NCI-H187 (cell line): ENCODE measurements at places on chromosomes 6 and 20.
A peak's percentile ranks its signal among the peaks of the same experiment; 100 is the strongest.

DNA sequence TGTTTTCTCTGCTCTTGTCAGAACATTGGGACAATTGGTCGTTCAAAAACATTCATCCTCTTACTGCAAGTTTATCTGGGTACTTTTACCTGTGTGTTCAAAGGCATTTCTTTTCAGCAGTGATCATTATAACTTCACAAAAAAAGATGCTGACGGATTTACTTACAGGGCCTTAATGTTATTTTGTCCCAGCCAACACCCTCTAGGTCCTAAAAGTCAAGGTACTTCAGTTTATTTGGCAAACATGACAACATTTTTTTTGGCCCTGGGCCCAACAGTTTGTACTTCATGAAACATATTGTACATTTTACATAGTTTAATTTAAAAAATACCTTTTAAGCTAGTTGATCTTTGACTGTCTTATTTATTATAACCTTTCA lies 241.2 kb upstream of the TAB2 start:
- DNase-seq: no peak

GRCh38 chr6:128432394-128432793 lies 88.0 kb downstream of the PTPRK start:
- no peak for DNase-seq

DNA sequence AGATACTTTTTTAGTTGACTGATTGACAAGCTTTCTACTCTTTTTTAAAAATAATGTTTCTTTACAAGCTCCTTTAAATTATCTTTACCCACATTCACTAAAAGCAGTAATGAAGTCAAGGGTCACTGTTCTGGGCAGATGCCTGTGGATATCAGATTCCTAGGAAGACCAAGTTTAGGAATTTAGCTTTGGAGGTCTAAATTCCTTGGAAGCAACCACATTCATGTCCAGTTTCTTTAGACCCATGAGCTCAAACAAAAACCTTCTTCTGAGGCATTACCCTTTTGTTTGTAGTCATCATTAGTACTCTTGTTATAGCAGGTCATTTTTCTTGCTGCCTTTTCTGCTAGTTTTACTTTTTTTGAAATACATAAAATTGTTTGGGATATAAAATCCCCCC lies 462.9 kb upstream of the JAG1 start:
- DNase-seq: no peak

DNA sequence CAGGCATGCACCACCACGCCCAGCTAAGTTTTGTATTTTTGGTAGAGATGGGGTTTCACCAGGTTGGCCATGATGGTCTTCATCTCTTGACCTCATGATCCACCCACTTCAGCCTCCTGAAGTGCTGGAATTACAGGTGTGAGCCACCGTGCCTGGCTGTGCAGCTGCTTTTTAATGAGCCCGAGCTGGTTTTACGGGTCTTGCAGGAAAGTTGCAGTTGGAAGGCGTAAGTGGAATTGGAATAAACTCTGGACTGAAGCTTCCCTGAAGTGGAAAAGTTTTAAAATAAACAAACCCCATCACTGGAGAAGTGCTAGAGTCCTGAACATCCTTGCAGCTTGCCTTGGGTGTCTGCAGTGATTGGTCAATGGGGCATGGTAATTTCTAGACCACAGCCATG lies 40.4 kb downstream of the KIF25 start:
- no peak for DNase-seq

DNA sequence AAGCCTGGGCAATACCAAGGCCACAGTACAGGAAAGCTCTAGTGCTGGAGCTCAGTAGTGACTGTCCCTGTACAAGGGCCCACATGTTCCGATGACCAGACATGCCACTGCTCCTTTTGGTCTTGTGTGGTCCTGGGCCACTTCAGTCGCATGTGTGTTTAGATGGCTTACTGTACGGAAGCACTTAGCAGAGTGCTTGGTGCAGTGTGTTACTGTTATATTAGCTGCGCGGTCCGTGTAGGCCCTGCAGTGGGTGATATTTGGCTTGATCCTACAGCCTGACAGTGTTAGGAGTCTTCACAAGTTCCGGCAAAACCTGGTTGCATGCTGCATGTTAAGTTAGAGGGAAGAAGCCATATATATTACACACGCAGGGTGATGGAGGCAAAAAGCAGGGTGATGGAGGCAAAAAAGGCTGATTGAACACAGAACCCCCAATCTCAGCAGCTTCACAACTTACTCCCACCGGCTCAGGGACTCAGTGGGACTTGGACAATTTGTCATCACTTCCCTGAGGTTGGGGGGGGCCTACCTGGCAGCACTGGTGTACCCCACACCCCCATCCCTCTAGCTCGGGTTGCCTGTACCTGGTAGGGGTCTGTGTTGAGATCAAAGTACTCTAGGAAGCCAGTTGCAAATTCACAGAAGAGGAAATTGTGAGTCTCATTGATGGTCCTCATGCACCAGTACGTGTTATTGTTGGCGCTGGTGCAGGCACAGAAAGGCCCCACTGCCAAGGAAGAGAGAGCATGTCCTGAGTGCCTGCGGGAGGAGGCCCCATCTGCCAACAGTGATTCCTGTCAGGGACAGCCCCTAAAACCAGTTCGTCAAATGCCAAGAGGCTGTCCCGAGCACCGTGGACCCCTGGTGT lies 122.6 kb downstream of the SULF2 start:
- no peak for DNase-seq

GRCh38 chr6:44262467-44263353 lies 2.6 kb downstream of the NFKBIE start:
- DNase-seq: no peak

DNA sequence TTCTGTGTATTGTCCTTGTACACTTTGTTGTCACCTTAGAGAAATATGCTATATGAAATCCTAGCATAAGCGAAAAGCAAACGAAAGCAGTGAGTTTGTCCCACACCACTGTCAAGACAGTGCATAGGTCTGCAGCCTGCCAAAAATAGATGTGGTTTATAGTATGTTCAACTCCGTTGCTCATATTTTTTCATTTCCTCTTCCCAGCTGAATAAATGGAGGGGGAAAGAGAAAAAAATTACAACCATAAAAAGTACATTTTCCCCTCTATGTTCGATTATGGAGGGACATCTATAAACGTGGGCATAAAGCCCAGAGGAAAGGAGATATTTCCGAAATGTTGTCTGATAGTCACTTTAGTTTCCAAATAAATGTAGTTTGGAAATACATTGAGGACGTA lies 25.8 kb downstream of the PRL start:
- DNase-seq: no peak

- DNase-seq: no peak
Observed at GRCh38 chr6:108113557-108114519, 39.3 kb upstream of the OSTM1 start.

- no peak for DNase-seq
Observed at GRCh38 chr20:21571841-21572690, 58.2 kb upstream of the NKX2-2 start.

DNA sequence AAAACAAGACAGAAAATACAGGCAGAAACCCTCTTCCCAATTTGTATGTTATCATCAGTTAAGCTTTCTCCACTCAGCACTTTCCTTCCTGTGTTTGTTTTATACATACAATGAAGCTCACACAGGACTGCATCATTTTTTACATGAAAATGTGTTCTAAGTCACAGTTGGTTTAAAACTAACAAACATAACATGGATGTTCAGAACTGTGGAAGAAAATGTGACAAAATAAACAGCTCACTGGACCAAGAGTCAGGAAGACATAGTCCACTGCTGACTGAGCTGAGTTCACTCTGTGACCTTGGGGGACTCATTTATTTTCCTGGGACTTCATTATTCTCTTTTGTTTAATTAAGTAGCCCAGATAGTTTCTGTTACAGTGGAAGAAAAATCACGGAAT lies 331.5 kb downstream of the SYNE1 start:
- DNase-seq: no peak

DNA sequence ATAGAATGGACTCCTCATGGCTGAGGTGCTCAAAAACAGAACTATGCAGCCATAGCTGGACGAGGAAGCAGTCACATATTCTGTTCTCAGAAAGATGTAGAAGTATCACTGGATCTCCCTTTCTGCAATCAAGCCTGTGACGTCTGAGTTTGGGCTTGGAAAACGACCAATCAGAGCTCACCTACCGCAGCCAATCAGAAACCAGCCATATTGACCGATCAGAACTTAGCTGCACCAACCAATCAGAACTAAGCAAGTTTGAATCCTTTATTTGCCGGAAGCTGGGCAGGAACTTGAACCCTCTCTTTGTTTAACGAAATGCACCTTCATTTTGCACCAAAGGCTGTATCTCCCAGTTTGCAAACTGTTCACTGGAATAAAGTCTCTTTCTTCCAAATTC lies 21.8 kb upstream of the RAB23 start:
- no peak for DNase-seq

- no peak for DNase-seq
Observed at GRCh38 chr6:107668743-107669474, 155.2 kb downstream of the SCML4 start.

DNA sequence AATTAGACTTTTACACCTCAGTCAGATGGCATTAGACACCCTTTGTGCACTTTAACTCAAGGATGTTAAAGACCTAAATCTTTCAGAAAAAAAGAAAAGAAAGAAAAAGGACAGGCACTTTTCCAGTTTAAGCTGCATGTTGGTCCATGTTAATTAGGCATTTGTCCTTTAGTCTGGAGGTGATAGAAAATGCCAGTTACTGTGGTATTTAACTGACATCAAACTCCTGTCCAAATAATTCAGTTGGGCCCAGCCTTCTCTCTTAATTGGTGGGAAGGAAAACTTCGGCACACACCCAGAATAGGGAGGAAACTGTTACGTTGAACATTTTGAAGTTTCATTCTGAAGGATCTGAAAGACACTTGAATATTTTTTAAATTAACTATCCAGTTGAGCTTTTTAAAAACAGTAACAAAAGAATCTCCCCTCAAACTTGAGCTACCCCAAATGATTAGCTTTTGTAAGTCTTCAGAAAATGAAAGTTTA lies 30.3 kb downstream of the RREB1 start:
- no peak for DNase-seq

- no peak for DNase-seq
Observed at GRCh38 chr6:12112540-12113189, 100.6 kb downstream of the HIVEP1 start.

DNA sequence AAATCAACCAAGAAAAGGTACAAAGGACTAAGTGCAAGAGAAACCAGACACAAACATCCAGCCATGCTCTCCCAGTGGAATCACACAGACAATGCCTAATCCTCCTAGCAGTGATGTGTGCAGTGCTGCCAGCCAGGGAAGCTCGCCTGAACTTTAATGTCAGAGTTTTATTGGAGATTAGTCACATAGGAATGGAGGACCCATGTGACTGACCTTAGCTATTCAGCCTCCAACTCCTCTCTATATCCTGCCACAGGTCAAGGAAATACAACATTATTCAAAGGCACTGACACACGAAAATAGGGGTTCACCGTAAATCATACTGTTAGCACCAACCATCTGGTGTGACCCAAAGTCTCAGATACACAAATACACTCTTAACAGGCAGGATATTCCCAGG lies 684.6 kb downstream of the DOK5 start:
- no peak for DNase-seq

DNA sequence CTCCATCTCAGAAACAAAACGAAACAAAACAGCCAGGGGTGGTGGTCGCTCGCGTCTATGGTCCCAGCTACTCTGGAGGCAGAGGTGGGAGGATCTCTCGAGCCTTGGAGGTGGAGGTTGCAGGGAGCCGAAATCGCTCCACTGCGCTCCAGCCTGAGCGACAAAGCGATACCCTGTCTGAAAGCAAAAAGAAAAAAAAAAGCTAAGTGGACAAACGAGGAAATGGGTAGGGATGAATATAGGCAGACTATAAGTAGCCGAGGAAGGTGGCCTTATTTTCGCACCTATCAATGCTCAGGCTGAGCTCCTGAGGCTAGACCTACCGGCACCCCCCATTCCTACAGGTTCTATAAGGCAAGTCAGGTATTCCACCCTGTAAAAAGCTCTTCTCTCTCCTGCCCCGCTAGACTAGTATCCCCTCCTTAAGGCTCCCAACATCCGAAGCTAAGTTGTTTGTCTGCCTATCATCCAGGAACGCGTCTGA lies 650 bp upstream of the CASP8AP2 start:
- peak; percentile 79 for DNase-seq

- DNase-seq: no peak
Observed at GRCh38 chr6:54786154-54786553, 60.4 kb upstream of the FAM83B start.

DNA sequence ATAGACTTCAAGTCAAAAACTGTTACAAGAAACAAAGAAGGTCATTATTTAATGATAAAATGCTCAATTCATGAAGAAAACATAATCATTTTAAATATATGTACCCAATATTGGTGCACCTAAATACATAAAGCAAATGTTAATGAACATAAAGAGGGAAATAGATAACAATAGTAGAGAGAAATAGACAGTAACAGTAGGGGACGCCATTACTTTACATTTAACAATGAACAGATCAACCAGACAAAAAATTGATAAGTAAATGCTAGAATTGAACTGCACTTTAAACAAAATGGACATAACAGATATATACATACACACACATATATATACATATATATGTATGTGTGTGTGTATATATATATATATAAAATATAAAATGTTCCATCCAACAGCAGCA lies 37.4 kb downstream of the IL22RA2 start:
- DNase-seq: no peak

GRCh38 chr20:6623989-6624388 lies 143.5 kb upstream of the BMP2 start:
- DNase-seq: no peak

GRCh38 chr6:52162940-52163908 lies 23.0 kb upstream of the IL17A start:
- no peak for DNase-seq

DNA sequence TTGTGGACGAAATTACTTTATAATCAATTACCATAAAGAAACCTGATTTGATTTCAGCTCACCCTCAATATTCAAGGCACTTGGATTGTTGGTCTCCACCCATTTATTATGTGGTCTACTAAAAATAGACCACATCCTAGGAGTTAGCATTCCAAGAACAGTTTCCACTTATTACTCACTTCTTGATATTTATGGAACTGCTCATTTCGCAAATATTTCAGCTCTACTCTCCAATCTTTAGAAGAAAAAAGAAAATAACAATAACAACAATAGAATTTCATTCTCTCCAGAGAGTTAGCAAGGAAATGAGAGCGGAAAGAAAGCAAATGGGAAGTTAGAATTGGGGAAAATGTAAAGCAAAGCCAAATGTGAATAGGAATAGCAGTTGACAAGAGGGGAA lies 26.2 kb upstream of the HDAC2 start:
- DNase-seq: no peak

GRCh38 chr6:151627689-151628444 lies 134.1 kb downstream of the CCDC170 start:
- no peak for DNase-seq

DNA sequence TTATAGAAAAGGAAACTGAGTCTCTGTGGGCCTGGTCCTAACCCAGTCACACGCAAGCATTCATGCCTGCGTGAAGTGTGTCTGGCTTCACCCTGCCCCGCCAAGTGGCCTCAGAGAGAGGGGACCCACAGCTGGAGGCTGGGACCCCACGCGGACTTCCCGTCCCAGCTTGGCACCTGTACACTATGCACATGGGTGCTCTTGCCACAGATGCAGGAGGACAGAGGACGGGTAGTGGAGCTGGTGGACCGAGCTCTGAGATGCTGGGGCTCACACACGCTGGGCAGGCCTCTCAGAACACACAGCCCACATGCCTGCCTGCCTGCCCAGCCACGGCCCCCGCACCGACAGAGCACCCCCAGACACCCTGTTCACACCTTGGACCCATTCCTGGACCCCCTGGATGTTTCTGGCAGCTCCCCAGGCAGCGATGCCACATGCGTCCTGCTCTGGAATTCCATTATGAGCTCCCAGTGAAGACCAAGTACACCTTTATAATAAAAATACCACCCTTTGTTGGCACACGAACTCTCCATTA lies 24.9 kb upstream of the SMOC2 start:
- DNase-seq: no peak

GRCh38 chr20:33053291-33054106 lies at the start of gene BPIFB3:
BPIFB3 (plus strand) TSS chr20:33053903; CDS start chr20:33055436, 1,533 bp downstream.
- no peak for DNase-seq

- peak; percentile 85 for DNase-seq
Observed at GRCh38 chr6:113564371-113565171, 292.6 kb upstream of the MARCKS start.
